ENCODE measurements at places on chromosomes 3 and 15.
A peak's percentile ranks its signal among the peaks of the same experiment; 100 is the strongest.

DNA sequence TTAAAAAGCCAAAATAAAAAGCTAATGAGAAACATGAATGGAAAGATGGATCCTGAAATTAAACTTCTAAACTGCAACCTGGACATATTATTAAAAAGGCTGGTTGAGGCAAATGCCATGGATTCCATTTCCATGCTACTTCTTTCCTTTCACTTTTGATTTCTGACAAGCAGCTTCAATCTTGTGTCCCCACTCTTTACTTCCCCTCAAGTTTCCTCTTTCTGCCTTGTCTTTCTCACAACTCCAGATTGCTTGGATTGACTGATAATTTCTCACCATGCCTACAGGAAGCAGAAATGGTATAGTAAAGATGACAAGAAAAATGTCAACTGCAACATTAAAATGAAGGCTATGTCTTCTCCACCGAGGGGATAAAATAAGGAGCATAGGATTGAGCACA is 1136.7 kb downstream of the TUSC7 start:
- DNase-seq: no peak

- DNase-seq: no peak
Observed at GRCh38 chr15:28912422-28912821, 26.6 kb downstream of the APBA2 start.

- DNase-seq: no peak
Observed at GRCh38 chr3:195139876-195140240, 131.1 kb downstream of the XXYLT1 start.

DNA sequence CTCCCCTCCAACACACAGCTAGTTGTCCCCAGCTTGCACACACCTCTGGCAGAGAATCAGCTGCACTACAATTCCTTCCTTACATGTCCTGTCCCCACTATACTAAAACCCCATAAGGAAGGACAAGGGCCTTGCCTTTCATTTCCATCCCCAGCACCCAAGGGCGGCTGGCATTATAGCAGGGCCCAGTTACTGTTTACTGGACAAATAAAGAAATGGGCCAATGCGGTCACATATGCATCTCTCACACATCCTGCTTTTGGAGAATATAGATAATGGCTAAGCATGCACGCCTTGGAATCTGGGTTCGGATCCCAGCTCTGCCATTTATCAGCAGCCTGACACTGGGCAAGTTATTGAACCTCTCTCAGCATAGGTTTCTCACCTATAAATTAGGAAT is 99.1 kb downstream of the DAPK2 start:
- DNase-seq: no peak

DNA sequence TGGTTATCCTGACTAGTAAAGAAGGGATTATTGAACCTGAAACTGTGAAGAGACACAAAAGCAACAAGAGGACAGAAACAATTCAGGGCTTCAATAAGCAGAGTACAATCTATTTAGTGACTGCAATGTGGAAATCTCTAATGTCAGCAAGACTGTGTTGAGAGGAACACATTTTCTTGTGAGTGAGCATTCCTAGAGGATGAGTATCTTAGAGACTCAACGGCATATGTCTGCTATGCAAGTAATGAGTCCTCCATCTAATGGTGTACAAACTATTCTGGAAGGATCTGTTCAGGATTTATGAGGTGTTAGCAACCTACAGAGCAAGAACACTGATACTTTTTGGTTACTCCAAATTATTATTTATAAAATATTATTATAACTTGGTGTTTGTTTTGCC is 226.5 kb upstream of the NDN start:
- DNase-seq: no peak

DNA sequence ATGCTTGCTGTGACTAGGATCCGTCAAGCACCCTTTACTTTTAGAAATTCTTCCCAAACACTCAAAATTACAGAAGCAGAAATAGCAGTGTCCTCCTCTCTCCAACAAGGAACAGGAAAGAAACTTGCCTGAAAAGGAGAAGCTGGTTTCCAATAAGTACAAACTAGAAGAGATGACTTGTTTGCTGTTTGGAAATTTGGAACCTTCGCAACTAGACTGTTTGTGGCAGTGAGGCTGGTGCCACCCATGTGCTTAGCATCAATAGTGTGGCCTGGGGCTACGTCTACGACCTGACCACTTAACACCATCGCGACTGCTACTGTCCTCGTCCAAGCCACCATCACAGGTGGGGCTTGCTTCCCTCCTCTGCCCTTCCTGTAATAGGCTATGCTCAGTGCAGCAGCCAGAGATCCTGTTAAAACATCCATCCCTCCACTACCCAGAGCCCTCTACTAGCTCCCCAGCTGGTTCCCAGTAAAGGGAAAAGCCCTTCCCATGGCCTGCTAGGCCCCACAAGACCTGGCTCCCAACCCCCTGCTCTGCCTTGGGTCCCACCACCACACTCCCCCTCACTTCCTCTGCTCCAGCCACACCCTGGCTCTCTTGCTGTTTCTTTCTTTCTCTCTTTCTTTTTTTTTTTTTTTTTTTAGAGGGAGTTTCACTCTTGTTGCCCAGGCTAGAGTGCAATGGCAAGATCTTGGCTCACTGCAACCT is 52.6 kb upstream of the CCR2 start:
- no peak for DNase-seq

- DNase-seq: no peak
Observed at GRCh38 chr15:25859838-25860645, 3.1 kb downstream of the ATP10A start.

GRCh38 chr3:184771301-184772127 is 40.5 kb upstream of the VPS8 start:
- no peak for DNase-seq

GRCh38 chr15:74833376-74834107 is 7.1 kb downstream of the CPLX3 start:
- DNase-seq: no peak

DNA sequence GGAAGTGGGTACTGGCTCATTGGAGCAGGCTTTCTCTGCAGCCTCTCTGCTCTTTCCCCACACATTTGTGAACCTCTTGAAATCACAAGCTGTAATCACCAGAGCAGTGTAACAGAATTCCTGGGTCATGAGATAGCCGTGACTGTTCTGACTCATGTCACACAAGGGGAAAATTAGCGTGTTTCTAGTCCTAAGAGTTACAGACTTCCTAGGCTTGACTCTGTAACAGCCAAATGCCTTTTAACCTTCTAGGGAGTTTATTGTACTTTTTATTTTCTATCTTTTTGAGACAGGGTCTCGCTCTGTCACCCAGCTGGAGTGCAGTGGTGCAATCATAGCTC is 54.7 kb upstream of the TRAK1 start:
- DNase-seq: peak; percentile 43

DNA sequence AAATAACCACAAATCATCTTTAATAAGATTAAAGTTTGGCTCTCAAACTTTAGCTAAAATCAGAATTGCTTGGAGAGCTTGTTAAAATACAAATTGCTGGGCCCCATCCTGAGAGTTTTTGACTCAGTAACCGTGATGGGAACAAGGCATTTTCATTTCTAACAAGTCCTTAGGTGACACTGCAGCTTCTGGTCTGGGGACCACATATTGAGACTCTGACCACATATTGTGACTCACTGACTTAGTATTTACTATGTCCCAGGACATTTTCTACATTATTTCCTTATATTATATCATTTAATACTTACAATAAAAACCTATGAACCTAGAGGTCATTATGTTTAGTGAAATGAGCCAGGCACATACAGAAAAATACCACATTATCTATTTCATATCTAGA is 164.5 kb downstream of the ZMAT3 start:
- DNase-seq: no peak

- no peak for DNase-seq
Observed at GRCh38 chr3:196697270-196697669, 14.8 kb downstream of the CEP19 start.

GRCh38 chr3:68148447-68148846 is 494.0 kb upstream of the SUCLG2 start:
- DNase-seq: no peak

- no peak for DNase-seq
Observed at GRCh38 chr3:37814547-37814946, 47.1 kb upstream of the CTDSPL start.

DNA sequence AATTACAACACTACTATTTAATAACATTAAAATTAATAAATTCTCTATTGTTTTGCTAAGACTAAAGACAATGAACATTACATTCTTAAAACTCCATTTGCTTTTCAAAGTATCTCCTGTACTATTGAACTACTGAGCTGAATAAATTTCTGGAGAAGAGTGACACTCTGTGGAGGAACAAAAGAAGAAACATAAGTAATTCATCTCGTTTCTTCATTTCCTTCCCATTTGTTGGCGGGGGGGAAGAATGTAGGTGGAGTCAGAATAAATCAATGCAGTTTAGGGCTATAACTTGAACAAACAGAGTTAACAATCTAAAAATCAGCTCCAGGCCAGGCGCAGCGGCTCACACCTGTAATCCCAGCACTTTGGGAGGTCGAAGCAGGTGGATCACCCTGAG is 32.7 kb downstream of the EFHB start:
- DNase-seq: no peak

DNA sequence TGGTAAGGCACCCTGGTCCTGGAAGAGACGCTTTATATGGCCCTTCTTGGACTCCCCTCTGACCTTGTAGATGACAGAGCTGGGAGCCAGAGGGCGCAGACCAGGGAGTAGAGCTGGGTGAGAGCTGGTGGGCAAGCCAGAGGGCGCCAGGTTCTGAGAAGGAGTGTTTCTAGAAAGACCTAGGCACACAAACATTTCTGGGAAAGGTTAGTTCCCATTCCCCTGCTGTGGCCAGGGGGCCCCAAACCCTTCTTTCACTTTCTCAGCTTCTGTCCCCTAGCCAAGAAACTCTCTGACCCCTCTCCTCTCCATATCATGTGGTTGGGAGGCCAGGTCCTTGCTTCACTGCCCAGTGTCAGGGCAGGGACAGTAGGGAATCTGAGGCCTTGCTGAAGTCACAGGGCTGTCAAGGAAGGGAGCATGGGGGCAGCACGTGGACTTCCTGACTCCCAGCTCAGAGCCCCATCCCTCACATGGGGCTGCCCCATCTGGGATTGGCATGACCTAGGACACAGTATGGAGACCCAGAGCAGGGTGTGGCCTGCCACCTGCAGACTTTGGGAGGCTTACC is 3.6 kb downstream of the HEMK1 start:
- DNase-seq: no peak

DNA sequence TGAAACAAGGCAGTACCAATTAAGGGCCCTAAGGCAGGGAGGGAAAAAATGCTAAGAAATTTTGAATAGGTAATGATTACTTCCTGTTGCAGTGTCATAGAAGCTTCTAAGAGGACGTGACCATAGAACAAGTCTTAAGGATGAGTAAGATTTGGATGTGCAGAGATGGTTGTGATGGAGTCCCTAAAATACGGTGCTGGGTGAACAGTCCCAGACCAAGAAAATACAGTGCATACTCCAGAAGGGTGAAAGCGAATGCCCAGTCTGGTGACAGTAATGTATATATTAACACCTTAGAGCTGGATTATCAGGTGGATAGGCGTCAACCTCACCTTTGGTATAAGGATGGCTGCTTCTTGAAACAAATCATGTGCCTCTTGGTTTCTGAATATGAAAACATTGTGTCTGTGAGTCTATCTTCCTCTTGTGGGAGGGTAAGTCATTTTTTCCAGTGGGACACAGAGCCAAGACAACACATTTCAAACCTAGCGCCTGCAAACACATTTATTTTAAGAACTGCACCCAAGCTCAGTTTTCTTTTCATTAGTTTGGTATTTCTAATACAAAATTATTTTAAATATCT is 101.2 kb upstream of the TP63 start:
- DNase-seq: no peak

Data from GM12865 (cell line).